Posterior vena cava (tissue), 2 donors: ENCODE measurements at places on chromosomes 3 and 15. TPM values are rescaled to one million over a fixed set of nuclear protein-coding genes. Genes with fewer than 3 reads are reported as not detected.

Gene XCR1
- 0.14 TPM for total RNA-seq

Gene GPR27
- 5.8 TPM for total RNA-seq

Gene ZIC4
- 1.8 TPM for total RNA-seq

Gene RASGRF1
- total RNA-seq = 0.09 TPM

Gene RLBP1
- not detected for total RNA-seq

Gene GPR15
- total RNA-seq = not detected

Gene ATP13A5
- not detected for total RNA-seq

Gene SLC2A2
- total RNA-seq = not detected

Gene GAP43
- total RNA-seq = 0.60 TPM

Gene HYKK
- 4.2 TPM for total RNA-seq

Gene GPR62
- total RNA-seq = not detected

Gene PAK6
- total RNA-seq = 0.38 TPM

Gene CMTM8
- total RNA-seq = 2.8 TPM

Gene C2CD4A
- total RNA-seq = not detected

Gene GP5
- total RNA-seq = 0.09 TPM

Gene AGTR1
- total RNA-seq = 6.9 TPM

Gene GOLGA6L7
- total RNA-seq = not detected

Gene ISG20
- 7.4 TPM for total RNA-seq

Gene ADGRG7
- total RNA-seq = not detected

Gene KLHDC8B
- total RNA-seq = 29.8 TPM

Gene IGSF10
- 2.2 TPM for total RNA-seq

Gene CCNB2
- 0.69 TPM for total RNA-seq
